ENCODE measurements at places on chromosomes 1 and 21.

DNA sequence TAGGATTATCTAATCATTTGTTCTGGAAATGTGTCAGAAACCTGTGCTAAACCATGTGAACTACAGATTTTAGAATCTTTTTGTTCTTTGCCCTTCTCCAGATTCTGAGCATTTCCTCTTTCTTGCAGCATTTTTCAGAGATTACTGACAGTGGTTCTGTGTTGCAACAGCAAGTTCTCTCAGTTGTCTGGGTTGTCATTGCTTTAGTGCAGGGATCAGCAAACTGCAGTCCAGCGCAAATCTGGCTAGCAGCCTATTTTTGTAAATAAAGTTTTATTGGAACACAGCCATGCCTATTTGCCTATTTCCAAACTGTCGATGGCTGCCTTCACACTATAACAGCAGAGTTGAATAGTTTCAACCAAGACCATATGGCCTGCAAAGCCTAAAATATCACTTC is 66.3 kb upstream of the LRRC8D start:
- no peak for DNase-seq

DNA sequence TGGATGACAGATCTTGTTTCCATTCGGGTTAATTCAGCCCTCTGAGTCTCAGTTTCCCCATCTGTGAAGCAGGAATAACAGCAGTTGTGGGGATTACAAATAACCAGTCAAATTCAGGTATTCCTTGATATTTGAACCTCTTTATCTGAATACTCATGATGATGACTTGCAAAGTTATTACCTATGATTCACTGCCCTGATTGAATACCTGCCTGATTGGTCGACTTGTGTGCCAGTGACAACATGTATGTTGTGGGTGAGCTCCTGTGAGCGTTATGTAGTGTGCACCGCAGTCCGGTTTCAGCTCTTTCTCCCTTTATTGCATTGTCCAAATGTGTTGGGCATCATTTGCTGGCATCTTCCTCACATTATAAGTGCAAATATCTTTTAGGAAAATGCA is 9.5 kb upstream of the TMEM61 start:
- no peak for DNase-seq

GRCh38 chr1:208150833-208151458 is 93.2 kb downstream of the PLXNA2 start:
- DNase-seq: no peak

- DNase-seq: no peak
These were observed 46.9 kb downstream of the YARS1 start for GRCh38 chr1:32770221-32770731.

- no peak for DNase-seq
These were observed 70.2 kb upstream of the KIF26B start for GRCh38 chr1:245084551-245084950.

GRCh38 chr1:170150016-170150415 is 4.3 kb downstream of the NTMT2 start:
- DNase-seq: no peak

DNA sequence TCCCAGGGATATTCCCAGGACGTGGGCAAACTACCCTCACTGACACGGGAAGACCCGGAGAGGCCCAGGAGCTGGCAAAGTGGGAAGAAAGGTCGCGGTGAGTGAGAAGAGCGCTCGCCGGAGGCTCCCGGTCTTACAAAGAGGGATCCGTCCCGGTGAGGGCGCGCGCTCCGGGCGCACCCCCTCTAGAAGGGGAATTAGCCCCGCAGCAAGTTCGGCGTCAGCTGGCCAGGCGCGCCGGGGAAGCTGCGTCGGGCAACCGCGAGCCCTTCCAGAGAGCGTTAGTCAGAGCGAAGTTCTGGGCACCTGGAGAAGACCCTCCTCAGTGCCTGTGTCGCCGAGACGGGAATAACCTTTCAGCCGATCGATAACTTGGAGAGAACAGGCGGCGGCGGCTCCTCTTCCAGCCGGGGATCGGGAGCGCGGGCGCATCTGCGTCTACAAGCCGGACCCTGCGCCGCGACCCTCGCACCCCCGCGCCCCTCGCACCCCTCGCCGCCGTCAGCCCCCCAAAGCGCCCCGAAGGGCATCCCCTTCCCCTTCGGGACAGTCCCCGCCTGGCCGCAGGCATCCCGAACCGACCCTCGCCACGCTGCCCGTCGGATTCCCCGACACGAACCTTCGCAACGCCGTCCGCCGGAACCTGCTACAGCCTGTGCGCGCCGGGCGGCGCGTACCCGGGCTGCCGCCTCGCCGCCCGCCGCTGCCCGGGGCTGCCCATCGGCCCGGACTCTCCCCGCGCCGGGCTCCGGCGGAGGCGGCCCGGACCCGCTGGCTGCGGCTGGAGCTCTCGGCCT is 485 bp downstream of the SIPA1L2 start:
- DNase-seq: peak; percentile 3

GRCh38 chr1:182656842-182657397 is 27.5 kb downstream of the RGS8 start:
- no peak for DNase-seq

DNA sequence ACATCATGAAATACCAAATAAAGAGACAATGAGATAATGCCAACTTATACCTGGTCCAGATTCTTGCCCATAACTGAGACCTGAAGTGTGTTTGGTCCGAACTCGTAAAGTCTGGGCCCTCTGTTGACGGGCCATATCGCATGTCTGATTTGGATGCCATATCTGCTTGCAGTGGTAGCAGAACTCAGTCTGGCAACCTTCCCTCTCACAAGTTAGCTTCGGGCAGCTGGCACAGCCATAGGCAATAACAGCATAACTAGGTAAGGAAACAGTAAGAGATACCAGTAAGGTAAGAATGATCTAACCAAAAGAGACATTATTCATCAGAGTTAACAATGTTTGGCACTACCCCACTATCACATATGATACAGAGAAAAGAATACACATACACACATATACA is 15.1 kb downstream of the RNF19B start:
- no peak for DNase-seq

- DNase-seq: no peak
These were observed 59.3 kb downstream of the LAMC2 start for GRCh38 chr1:183245357-183245756.

DNA sequence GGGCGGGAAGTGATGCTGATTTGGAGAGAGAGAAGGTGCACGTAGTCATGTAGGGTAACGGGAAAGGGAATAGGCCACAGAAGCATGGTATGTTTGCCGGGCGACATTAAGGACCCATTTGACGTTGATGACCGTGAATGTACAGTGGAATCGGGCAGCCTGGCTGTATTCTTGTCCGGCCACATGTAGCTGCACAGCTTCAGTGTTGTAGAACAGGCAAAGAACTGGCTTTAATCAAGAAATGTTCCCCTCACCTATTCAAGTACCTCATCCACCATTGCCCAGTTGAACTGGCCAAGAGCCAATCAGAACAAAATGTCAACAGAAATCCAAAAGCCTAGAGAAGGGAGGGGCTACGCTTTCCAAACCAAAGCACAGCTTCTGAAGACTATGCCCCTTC is 104.8 kb downstream of the DHRS3 start:
- no peak for DNase-seq

DNA sequence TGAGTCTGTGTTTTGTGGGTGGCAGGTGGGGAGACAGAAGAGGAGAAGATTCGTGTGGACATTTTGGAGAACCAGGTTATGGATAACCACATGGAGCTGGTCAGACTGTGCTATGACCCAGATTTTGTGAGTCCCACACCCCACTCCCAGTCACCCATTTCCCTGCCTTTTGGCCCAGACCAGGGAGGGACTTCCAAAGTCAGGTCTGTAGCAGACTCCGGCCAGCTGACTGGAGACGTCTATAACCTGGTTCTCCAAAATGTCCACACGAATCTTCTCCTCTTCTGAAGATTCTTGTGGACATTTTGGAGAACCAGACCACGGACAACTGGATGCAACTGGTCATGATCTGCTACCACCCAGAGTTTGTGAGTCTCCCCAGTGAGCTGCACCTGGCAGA is 1.6 kb downstream of the GSTM5 start:
- no peak for DNase-seq

GRCh38 chr1:26799479-26800142 is 11.9 kb downstream of the PIGV start:
- DNase-seq: no peak

DNA sequence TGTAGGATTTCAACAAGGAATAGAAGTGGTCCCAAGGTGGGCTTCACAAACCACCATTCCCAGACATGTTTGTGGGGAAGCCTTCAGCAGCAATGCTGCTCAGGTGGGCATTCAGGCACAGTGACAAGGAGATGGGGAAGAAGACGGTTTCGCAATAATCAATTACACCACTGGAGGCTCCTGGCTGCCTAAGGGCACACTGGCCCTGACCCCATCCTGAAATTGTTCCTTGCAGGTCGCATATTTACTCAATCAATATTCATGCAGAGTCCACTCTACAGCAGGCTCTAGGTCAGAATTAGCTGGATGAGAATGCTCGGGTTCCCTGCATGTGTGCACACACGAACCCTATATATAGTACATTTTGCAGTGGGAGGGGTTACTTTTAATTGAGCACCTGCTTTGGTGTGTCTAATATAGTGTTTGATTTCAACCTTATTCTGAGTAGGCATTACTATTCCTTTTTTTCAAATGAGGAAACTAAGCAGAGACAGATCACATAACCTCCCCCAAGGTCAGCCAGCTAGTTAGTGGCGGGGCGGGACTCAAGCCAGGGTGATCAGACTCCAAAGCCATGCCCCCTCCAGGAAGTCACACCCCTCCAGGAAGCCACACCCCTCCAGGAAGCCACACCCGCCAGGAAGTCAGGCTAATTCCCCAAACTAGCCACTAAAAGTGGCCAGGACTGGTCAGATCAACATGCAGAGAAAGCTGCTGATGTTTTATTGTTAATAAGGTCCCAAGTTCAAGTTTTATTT is 106.5 kb downstream of the HLCS start:
- DNase-seq: peak; percentile 48

- DNase-seq: no peak
These were observed 46.0 kb downstream of the LDLRAD2 start for GRCh38 chr1:21857840-21858670.

GRCh38 chr1:99659755-99660210 is 13.9 kb downstream of the PALMD start:
- DNase-seq: no peak

GRCh38 chr1:244035358-244035757 is 15.7 kb upstream of the ZBTB18 start:
- no peak for DNase-seq

DNA sequence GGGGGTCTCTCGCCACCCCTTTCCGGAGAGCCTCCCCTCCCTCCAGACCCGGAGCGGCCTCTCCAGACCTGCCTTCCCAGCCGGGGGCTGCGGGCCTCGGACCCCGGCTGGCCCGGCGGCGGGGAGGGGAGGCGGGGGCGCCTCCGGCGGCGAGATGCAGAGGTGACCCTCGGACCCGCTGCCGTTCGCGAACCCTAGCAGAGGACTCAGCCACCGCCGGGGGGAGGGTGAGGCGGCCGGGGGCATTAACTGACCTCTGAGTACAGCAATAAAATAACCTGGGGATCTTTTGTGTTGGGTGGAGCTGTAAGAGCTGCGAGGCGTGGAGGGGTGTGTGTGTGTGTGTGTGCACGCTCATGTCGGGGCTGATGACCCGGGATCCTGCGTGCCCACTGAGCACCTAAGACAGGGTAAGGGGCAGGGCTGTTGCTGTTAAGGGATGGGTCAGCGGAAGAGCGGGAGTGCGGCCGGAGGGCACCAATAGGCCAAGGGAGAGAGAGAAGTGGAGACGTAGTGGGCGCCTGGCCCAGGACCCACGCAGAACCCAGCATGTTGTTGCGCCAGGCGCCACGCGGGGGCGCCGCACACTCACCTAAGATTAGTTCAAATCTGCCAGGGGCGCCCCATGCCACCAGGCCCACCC is 6.3 kb downstream of the HAPLN2 start:
- peak; percentile 62 for DNase-seq

- DNase-seq: no peak
These were observed 21.0 kb downstream of the ATF3 start for GRCh38 chr1:212629450-212630157.

GRCh38 chr1:111795401-111795800 is 39.7 kb downstream of the DDX20 start:
- no peak for DNase-seq

DNA sequence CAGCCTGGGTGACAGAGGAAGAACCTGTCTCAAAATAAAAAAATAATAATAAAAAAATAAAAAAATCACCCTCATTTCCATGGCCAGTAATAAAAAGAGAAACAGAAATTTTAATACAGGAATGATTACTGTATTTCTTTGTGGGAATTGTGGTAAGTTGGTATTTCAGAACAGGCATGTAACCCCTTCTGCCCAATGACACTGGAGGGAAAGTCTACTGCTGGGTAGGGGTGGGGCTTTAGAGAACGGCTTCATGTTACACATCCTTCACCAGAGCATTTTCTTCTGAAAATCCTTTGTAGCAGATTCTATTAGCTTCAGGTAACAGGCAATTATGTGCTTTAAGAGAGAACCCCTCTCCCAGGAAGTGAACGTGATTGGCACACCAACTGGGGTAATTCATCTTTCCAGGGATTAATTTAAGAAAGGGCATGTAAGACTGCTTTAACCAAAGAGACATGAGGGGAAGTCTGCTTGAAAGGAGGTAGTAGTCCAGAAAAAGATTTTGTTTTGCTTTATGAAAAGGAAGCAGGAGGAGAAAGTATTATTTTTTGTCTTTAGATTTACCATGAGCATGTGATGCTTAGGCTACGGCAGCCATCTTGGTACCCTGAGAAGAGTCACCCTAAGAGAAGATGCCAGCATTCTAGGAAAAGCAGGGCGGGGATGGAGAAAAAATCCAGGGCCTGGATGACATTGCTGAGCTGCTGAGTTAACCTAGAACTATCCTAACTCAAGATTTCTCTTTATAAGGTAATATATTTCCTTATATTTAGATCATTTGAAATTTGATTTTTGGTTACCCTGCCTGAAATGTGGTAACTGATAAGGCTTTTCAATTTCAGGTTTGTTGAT is 57.7 kb upstream of the DPT start:
- DNase-seq: no peak

GRCh38 chr1:232974971-232975370 is 24.6 kb downstream of the NTPCR start:
- no peak for DNase-seq

- no peak for DNase-seq
These were observed 10.4 kb upstream of the TLR5 start for GRCh38 chr1:223153177-223154119.

GRCh38 chr1:200660719-200661118 is 9.0 kb downstream of the DDX59 start:
- no peak for DNase-seq

DNA sequence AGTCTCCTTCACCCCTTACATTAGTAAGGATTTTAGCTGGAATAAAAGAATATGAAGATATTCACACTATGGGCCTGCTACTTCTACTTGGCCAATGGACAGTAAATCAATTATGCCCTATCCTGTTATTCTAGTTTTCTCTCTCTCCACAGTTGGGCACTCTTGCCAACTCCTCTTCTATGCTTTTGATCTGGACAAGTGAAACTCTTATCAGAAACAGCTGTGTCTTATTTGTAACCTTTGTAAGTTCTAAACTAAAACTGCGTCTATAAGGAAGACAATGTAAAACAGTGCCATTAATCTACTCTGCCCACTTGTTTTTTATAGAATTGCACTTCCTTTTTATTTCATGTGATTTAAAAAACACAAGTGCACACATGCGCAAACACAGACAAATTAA is 244.0 kb upstream of the DMRTA2 start:
- DNase-seq: no peak
